ENCODE measurements at places on chromosomes 11 and 22.

DNA sequence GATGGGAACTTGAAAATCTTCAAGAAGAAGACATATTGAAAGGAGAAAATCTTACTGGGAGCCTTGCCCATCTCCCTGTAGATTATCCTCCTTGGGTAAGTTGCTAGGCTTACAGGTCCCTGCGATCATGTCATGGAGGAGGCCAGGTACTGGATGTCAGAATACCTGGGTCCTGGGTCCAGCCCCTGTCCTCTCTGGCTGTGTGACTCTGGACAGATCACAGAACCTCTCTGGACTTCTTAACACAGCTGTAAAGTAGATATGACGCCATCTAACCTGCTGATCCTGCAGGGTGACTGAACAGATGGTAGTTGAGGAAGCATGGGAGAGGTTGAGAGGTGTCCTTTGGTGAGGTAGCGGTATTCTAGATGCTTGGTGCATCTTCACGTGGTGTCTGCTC, 4.1 kb downstream of the TSKU start:
- no peak for DNase-seq

DNA sequence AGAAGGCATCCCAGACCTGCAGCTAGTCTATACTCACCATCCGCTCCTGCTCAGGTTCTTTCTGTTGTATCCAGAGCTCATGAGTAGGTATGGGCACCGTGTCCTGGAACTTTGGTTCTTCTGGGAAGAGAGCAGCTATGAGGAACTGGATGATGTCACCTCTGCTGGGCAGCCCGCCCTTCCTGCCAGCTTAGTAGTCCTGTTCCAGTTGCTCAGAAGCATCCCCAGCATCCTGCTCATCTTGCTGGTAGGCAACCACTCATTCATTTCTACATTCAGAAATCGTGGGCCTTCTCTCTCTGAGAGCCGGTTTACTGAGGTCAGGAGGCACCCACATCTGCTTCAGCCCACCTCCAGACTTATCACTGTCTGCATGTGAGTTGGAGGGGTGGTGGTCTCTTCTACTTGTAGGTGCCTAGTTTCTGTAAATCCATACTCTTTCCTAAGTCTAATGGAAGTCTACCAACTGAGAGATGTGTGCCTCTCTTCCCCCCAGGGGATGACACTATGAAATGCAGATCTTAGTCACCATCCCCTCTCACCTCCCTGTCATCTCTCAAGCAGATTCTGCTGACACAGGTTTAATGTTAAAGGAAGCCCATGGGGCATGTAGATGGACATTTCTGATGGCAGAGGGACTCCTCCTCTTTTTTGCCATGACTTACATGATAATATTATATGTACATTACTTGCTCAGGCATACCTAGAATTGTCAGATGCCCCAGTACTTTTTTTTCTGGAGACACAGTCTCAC, 29.6 kb upstream of the CCDC134 start:
- DNase-seq = no peak

GRCh38 chr22:32687801-32688200, 113.7 kb upstream of the TIMP3 start:
- no peak for DNase-seq

DNA sequence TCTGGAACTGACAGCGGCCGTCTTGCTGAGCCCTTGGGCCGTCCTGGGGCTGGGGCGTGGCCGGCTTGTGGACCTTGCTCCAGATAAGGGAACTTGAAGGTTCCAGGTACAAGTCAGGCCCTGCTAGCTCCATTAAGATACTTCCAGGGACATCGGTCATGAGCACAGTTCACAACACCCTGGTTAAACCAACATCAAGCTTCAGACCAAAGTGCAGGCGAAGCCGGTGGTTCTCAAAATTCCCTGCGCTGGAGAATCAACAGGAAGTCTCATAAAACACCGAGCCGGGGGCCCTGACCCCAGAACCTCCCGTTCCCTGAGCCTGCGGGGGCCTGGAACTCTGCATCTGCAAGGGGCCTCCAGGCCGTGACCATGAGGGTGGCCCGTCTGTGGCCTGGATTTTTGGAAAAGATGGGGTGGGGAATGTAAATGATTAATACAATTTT, 1043.8 kb downstream of the BRD1 start:
- DNase-seq = no peak

GRCh38 chr22:37661160-37661924, 2.8 kb downstream of the PDXP start:
- no peak for DNase-seq

DNA sequence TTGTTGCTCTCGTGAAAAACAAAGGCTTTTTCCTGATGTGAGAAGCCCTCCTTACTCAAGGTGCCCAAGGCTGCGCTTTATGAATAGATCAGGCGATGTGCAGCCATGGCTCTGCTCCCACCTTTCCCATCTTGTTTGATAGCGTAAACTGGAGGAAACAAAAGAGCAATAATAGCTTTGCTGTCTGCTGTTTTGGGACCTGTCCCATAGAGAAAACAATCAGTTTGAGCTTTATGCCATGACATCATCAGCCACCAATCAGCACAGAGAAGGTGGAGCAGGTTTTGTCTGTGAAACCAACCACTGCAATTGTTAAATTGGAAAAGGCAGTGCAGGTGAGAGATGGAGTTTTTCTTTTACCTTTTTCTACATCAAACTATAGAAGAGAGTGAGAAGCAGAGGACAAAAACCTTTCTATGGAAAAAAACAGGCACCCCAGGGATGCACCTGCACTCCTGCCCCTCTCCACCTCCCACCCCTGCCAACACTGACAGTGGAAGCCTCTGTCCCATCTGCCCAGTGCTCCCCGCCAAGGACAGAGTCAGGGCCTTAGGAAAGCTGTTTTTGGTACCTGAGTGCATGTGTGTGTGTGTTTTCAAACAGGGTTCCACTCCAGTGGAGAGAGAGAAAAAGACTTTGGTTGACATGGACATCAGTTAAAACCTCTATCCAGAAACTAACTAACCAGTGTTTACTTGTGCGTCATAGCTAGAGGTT, 80.7 kb downstream of the MICAL3 start:
- DNase-seq = no peak

DNA sequence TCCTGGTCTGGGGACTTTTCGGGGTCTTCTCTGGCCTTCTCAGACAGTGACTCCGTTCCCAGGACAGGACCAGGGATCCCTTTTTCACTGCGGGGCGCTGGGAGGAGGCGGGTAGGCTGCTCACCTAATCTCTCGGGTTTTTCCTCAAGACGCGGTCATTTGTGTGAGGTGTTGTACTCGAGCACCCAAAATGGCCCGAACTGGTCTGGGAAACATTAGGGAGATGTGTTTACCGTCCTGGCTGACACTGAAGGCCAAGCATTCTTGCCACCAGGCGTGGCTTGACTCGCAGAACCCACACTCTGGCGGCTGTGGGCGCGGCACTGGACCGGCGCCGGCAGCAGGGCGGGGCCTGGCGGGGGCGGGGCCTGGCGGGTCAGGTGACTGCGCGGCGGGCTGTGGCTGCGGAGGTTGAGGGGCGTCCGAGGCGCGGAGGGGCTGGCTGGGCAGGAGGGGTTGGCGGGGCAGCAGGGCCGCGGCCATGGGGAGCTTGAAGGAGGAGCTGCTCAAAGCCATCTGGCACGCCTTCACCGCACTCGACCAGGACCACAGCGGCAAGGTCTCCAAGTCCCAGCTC, at the start of gene SWAP70:
Gene SWAP70 (plus strand): TSS at position 379 of the 577 bp plus-strand sequence. CDS start 103 bp downstream, at position 482.
- peak; percentile 59 for DNase-seq

DNA sequence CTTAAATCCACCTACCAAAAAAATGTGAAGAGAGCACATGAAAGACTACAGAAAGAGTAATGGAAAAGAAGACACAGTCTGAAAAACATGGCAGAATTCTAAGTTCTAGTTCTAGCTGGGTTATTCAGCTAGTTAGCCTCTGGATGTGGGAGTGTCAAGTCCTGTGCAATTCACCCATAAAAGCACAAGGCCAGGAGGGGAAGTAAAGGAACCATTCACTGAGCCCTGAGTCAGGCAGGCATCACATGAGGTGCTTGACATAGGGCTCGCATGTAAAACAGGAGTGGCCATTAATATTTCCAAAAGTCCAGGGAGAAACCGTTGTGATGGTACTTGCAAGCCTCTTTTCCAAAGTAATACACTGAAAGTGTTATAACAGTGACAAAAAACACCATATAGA, 103.7 kb downstream of the GAB2 start:
- DNase-seq = no peak

DNA sequence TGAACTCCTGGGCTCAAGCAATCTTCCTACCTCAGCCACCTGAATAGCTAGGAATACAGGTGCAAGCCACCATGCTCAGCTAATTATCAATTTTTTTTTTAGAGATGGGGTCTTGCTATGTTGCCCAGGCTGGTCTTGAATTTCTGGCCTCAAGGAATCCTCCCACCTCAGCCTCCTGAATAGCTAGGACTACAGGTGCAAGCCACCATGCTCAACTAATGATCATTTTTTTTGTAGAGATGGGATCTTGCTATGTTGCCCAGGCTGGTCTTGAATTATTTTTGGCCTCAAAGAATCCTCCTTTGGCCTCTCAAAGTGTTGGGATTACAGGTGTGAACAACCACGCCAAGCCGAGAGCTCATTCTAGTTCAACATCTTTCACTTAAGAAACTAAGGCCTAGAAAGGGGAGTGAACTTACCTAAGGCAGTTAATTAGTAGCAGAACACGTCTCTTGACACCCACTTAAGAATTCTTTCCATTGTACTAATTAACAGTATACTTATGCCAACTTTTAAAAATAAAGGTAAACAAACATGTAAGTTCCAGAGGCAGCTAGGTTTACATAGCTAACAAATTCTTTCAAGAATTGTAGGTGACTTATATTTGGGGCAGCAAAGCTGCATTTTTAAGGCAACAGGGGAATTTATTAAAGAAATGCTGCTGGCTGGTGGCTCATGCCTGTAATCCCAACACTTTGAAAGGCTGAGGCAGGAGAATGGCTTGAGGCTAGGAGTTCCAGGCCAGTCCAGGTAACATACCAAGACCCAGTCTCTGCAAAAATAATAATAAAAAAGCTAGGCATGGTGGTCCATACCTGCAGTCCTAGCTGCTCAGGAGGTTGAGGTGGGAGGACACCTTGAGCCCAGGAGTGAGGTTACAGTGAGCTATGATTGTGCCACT, 9.6 kb downstream of the ZBED5 start:
- no peak for DNase-seq

DNA sequence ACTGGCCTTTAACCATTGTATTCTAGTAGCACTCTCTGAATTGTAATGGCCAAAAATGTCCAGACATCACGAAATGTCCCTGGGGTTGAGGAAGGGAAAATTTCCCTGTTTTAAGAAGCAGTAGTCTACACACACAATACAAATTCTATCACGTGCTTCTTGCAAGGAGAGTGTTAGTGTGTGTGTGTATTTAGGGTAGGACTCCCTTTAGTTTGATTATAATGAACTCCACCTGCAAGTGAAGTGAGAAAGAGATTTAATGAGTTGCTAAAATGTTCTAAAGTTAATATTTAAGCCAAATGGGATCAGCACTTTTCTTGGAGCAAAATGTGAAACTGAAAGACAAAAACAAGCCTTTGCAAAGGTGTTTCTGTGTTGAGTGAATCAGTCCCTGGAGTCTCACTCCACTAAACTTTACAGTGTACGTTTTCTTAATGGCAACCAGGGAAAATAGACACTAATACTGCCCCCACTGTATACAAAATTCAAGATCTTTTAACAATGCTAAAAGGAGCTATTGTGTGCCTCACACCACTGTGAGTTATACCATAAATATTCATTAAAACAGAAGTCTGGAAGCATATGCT, 590.3 kb upstream of the TENM4 start:
- no peak for DNase-seq

GRCh38 chr11:122393209-122393860, 262.2 kb upstream of the UBASH3B start:
- DNase-seq = no peak

DNA sequence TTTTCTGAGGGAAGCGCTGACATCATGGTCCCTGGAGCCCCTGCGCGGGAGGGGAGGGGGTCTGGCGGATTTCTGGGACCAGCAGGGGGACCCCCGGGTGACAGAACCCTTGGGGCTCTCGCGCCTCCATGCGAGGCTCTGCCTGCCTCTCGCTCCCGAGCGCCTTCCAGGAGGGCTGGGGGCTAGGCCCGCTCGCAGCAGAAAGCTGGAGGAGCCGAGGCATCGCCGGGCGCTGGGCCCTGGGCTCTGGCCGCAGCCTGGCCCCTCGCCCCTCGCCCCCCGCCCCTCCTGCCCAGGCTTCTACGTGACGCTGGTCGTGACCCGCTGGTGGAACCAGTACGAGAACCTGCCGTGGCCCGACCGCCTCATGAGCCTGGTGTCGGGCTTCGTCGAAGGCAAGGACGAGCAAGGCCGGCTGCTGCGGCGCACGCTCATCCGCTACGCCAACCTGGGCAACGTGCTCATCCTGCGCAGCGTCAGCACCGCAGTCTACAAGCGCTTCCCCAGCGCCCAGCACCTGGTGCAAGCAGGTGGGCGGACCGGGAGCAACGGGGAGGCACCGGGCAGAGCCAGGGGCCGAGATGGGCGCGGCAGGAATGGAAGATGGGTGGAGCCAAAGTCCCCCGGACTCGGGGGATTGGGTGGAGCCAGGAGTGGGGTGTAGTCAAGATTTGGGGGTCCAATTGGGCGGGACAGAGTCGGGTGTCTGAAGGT, 5.4 kb downstream of the BEST1 start:
- DNase-seq = no peak

DNA sequence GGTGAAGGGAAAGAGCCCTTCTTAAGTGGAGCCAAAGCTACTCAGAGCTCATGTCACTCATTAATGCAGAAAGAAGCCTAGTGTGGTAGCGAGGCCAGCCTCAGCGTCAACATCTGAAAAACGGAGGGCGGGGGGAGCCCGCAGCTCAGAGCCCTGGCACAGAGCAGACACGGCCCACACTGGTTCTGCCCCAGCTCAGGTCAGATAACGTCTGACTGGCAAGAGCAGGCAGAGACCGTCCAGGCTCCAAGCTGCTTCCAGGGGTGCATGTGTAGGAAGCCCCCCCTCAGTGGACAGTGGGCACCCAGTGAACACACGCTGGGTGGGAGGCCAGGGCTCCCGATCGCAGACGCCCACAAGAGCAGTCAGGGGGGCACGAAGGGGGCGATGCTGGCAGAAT, 100.8 kb downstream of the SHANK2 start:
- no peak for DNase-seq

DNA sequence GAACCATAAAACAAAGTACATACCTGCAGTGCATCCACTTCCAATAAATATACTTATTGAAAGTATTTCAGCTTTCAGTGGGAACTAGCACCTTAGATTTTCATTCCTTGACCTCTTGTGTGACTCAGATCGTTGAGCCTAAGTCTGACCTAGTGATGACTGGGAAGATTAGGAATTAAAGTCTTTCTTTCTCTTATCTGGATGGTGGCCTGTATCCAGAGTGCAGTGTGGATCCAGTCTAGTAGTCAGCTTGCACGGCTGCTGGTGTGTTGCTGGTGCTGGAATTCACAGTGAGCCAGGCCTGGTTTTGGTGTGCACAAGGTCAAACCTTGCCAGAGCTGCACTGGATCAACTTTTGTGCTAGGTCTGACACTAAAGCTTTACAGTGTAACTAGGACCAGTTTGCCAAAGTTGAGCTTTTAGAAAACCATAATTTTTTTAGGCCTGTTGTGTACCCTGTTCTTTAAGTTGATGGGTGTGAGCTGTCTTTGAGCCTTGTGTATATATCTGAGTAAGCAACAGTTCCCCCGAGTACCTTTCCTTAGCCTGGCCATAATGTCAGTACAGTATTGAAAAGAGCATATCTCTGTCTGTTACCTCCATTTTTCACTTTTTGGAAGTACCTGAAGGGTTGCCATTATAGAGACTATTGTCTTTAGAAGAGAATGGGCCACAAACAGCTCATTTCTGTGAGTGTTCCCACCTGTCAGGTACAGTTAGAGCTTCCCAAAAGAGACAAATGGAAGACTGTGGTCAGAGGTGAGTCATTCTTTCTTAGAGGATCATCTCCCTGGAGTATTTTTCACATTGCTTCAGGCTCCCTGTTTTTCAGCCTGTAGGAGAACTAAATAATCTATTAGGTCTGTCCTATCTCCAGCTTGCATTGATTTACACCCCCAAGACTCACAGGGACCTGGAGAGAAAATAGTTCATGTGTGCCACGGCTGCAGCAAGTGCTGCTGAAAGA, 89.8 kb downstream of the ALX4 start:
- no peak for DNase-seq

All from stimulated activated CD4-positive, alpha-beta T cell treated with anti-CD3 and anti-CD28 coated beads, TNF-alpha, amount 100 ng/mL, for 4 hours (primary cell).